Kasumi-1 (cell line): ENCODE measurements at places on chromosomes 2 and 18.

DNA sequence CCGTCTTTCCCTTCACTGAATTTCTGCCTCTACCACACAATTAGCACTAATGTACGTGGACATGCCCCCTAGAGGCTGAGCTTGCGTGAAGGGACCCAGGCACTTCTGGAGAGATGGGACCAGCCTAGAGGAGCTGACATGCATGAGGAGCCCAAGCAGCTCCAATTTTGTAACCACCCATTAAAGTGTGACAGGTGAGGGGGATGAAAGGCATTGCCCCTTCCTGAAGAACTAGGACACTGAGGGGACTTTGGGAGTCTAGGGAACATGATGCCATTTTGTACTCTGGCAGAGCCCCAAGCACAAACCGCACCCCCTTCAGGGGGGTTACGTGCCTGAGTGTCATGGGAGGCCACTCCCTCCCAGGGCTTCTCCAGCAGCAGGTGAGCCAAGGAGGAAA lies 63.6 kb downstream of the HNRNPLL start:
- no peak for DNase-seq

- no peak for DNase-seq
Observed at GRCh38 chr2:238346544-238346943, 26.2 kb downstream of the TRAF3IP1 start.

DNA sequence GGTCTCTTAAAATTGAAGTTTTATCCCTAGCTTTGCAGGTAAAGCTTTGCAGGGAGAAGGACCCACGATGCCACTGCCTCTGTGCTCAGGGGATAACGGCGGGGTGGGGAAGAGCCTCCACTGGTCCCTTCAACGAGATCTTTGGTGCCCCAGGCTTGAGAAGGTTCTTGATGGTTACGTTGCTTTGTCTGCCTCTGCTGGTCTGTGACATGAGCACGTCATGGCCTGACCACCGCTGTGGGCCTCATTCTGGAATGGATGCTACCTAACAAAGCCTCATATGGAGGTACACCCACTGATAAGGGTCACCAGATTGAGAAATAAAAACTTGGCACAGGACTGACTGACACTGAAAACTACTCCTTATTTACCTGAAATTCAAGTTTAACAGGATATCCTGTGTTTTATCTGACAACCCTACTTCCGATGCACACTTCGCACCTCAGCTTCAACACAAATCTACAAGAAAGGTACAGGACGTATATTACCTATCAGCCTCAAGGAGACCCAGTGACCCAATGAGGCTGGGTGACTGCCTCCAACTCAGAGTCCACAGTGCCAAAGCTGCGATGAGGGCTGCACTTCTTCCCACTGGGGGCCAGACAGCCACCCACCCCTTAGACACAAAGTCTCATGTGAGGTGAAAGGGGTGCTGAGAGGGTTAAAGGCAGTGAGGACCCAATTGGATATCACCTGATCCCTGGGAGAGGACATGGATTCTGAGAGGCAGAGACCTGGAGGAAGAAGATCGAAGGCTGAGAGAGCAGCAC lies 64.9 kb downstream of the EIPR1 start:
- DNase-seq: no peak

DNA sequence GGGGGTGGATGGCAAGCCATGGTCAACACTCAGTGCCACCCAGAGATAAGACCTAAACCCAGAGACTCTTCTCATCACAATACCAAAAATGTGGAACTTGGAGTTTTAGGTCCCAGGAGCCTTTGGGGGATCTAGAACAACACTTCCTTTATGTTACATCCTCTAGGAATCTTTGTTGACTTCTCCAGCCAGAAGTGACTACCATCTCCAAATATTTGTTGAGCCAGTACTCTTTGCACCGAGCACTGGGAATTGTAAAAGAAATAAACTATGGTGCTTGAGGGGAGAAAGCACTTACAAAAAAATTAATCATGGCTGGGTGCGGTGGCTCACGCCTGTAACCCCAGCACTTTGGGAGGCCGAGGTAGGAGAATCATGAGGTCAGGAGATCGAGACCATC lies 120.0 kb upstream of the TMEM200C start:
- DNase-seq: no peak

DNA sequence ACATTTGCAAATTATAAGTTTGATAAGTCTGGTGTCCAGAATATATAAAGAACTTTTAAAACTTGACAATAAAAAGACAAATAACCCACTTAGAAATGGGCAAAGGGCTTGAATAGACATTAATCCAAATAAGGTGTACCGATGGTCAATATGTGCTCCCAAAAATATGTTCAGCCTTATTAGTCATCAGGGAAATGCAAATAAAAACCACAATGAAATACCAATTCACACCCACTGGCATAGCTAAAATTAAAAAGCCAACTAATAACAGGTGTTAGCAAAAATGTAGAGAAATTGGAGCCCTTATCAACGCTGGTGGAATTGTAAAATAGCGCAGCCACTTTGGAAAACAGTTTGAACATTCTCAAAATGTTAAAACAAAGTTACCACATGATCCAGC lies 79.0 kb upstream of the SCG2 start:
- no peak for DNase-seq

DNA sequence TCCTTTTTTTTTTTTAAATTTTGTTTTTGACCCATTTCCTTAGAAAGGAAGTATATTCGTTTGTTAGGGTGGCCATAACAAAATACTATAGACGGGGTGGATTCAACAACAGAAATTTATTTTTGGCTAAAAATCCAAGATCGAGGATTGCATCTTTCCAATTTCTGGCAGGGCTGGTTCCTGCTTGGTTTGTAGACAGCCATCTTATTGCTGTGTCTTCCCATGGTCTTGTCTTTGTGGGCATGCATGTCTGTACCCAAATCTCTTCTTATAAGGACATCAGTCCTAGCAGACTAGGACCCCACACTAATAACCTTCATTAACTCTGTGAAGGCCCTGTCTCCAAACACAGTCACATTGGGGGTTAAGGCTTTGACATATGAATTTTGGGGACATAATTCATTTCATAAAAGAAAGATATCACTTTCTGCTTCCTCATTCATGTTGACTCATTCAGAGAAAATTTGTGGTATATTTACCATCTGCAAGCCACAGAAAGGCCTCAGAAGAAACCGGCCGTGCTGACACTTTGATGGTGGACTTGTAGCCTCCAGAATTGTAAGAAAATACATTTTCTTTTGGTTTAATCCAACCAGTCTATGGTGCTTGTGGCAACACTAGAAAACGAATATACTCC lies 262.1 kb downstream of the LPIN1 start:
- no peak for DNase-seq

GRCh38 chr2:190628591-190629319 lies 20.1 kb upstream of the NAB1 start:
- no peak for DNase-seq

DNA sequence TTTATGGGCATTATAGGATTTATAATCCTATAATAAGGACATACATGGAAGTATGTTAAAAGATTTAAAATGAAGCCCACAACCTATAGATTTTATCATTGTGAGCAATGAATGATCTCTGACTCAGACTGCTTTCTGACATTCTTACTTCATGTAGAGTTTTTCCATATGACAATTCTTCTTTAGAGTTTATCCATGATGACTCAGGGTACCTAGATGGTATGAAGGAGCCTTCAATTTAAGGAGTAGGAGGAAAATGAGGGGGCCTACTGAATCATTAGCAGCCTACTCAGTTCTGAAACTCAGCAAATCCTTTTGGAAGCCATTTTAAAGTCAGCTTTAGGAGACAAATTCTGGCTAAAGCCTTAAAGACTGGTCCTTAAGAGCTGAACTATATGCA lies 10.4 kb downstream of the PELI1 start:
- no peak for DNase-seq

DNA sequence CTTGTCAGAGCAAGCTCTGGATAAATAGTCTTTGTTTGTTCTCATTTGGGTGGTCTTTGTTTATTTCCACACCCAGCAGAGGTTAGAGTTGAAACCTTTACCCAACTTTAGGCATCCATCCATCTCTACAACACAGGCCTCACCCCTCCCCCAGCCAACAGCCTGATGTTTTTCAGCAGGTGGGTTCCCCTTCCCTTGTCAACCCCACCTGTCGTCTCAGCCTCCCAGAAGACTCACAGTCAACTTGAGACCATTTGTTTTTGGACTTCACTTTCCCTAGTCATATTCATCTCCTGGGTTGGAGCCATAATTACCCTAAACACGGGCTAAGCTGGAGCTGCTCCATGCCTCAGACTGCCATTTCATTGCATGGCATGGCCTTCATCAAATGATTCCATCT lies 31.7 kb upstream of the IL36G start:
- DNase-seq: no peak

- no peak for DNase-seq
Observed at GRCh38 chr2:206408323-206409320, 34.7 kb upstream of the ADAM23 start.

- DNase-seq: no peak
Observed at GRCh38 chr2:189406586-189407233, 34.6 kb upstream of the WDR75 start.

GRCh38 chr2:26670931-26671460 lies 21.5 kb upstream of the KCNK3 start:
- DNase-seq: no peak

DNA sequence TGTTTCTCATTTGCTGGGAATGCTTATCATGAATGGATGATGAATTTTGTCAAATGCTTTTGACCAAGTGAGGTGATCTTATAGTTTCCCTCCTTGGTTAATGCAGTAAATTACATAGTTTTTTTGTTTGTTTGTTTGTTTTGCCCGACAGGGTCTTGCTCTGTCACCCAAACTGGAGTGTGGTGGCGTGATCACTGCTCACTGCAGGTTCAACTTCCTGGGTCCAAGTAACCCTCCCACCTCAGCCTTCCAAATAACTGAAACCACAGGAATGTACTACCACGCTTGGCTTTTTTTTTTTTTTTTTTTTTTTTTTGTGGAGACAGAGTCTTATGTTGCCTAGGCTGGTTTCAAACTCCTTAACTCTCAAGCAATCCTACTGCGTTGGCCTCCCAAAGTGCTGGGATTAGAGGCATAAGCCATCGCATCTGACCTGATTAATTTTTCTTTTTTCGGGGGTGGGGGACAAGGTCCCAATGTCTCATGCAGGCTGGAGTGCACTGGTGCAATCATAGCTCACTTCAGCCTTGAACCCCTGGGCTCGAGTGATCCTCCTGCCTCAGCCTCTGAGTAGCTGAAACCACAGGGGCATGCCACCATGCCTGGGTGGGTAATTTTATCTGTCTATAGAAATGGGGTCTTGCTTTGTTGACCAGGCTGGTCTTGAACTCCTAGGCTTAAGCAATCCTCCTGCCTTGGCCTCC lies 48.6 kb downstream of the SMAD2 start:
- no peak for DNase-seq

- no peak for DNase-seq
Observed at GRCh38 chr18:35024965-35025364, 16.2 kb upstream of the MAPRE2 start.

DNA sequence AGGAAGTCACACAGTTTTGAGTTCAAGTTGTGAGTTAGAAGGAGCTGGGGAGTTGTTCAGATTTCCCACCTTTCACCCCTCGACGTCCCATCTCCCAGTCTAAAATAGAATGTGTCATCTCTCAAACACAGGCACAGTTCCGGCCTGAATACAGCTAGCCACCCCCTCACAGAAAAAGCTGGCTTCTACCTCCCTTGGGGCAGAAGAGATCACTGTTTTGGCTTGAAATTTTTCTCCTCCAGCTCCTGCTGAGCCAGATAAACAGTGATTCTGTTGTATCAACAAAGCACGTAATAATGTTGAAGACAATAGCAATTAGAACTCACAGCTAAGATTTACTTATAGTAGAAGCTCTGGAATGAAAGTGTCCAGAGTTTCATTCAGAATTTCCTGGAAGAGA lies 74.7 kb downstream of the KIAA2012 start:
- no peak for DNase-seq

DNA sequence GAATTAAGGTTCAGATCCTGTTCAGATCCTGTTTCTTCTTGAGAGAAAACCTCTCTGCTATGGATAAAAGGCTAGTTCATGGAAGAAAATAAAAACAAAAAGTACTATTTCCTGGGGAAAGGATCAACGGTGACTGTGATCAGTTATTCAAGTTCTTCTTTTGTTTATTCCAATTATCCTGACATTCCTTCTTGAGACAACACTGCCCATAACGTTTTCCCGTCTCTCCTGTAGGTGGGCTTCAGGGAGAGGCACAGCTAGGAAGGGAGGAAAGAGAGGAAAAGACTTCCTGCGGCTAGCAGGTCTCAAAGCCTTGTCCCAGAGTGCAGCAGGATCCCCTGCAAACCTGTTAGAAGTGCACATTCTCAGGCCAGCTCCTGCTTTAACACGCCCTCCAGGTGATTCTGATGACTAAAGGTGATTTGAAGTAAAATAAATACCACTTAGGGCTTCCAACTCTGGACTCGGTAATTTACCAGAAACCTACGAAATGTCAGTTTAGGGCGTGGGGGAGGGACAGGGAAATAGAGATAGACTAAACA lies 4.5 kb upstream of the FHL2 start:
- no peak for DNase-seq

- no peak for DNase-seq
Observed at GRCh38 chr2:27494944-27495554, at the start of gene FNDC4. TSS of gene FNDC4 (minus strand) at chr2:27495200. CDS start at chr2:27494679, 521 bp downstream.

DNA sequence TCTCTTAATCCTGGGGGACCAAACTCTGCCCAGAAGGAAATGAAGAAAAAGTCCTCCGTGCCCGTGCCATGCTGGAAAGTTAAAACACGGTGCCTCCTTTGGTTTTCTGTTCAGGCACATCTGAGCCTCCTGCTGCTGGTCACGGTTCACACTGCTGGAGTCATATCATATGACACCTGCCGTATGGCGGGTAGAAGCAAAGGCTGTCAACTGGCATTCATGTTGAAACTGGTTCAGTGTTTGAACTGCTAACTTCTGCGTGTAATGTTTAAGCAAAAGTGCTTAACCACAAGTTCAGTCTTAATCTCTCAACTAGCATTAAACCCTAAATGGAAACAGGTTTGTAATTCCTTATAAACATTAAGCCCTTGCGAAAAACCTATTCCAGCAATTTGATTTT lies 3.1 kb downstream of the STK39 start:
- no peak for DNase-seq

DNA sequence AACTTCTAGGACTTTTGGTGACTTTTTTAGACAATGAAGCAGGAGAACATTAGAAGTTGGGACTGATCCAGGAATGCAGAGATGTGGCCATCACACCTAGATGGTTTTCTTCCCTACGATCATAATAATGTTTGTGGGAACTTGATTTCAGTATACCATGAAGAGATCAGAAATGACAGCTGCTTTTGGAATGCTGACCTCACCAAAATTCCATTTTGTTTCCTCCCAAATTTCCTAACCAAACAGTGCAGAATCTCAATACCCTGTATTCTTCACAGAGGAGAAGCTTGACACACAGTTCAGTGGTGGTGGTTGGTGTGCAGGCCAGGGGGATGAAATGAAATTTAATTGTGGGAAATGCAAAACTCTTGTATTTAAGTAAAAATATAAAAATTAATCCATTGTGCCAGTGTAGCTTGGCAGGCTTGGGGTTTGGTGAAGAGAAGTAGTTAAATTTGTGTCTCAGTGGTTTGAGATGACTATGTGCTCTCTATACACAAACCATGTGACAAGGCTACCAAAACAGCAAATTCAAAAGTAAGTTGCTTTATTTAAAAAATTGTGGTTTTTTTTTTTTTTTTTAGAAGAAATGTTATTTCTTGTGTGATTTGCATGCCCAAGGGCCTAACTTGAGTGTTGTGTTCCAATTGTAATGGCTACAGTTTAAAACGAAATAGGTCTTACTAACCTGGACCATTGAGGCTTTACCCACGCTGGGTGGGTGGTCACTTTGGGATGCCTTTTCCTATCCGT lies 252.4 kb downstream of the LPIN1 start:
- no peak for DNase-seq

GRCh38 chr2:14424478-14425390 lies 207.8 kb upstream of the LRATD1 start:
- DNase-seq: no peak

- no peak for DNase-seq
Observed at GRCh38 chr2:189574793-189575475, 5.7 kb downstream of the SLC40A1 start.
